ENCODE measurements at places on chromosomes 4 and X.

GRCh38 chr4:26574563-26574962 lies 9.3 kb upstream of the TBC1D19 start:
- no peak for DNase-seq

GRCh38 chrX:9786798-9787635 lies 788 bp downstream of the SHROOM2 start:
- DNase-seq: no peak

DNA sequence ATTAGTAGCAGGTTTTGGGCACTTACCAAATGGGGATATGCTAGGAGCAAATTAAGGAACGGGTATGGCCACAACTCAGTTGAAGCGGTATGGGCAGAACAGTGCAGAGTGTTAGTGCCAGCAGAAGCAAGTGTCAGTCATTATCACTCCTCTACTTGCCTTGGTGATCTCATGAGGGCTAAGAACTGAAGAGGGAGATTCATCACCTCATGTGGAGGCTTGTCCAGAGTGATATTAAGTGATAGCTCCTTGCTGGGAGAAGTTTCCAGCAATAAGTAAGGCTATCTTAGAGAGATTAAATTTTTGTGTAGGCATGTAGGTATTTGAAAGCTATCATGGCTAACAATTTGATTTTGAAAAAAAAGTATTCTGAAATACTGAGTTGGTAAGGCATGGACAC lies 615.4 kb upstream of the SMIM31 start:
- DNase-seq: no peak

DNA sequence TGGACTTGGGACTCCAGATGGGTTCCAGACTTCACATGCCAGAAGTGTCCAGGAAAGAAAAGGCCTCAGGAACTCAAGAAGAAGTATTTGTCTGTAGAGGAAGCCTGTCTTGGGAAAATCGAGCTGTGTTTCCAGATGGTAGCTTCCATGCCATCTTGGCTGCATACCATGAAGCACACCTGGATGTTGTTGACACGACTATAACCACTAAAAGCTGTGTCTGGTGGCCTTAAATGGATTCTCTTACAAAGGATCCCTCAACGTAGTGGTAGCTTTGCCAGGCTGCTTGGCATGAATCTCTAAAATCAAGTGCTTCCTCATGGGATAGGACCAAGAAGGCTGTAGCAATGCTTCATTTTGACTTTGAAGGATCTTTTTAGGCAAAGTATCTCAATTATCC lies 313.4 kb upstream of the BOD1L1 start:
- DNase-seq: no peak

GRCh38 chrX:153523269-153523668 lies 5.8 kb downstream of the ATP2B3 start:
- no peak for DNase-seq

DNA sequence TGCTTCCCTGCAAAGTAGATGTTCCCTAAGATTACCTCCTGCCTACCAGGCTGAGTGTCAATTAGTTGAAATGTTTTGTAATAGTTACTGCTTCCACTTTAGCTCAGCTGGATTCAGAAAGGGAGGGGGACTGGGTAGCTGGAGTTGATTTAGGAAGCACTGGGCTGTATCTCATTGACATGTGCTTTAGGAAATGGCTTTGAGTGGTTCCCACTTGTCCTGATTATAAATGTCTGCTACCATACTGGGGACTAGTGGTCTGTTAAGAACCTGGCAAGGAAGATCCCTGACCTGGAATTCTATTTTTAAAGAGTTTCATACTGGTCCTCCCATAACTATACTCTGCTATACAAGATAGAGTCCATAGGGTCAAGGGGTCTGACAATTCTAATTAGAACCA lies 363.9 kb upstream of the PPP1R2C start:
- DNase-seq: no peak

- DNase-seq: peak; percentile 36
These were observed 19.4 kb downstream of the RPS6KA6 start for GRCh38 chrX:84168574-84168973.

DNA sequence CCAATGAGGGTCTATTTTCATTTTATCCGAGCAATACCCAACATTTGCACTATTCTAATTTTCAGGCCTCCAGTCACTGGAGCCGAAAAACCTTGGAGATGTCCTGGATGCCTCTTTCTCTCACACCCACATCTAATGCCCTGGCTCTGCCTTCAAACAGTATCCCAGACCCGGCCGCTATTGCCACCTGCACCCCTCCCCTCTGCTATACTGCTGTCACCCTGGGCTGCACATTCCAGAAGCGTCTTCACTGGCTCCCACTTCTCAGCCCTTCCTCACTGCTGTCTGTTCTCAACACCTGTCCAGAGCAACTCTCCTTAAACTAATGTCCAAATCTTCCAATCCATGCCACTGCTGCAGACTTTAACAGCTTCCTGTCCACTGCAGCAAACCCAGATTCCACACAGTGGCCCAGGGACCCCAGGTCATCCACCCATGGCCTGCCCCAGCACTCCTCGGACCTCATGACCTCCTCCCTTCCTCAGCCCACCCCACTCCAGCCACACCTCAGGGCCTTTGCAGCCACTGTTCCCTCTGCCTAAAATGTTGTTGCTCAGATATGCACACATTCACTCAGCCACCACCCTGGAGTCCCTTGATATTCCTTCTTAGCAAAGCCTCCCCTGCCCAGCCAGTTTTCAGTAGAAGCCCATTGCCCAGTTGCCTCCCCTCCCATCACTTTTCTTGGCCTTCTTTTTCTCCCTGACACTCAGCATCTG lies 30.5 kb upstream of the PPP2R2C start:
- no peak for DNase-seq

DNA sequence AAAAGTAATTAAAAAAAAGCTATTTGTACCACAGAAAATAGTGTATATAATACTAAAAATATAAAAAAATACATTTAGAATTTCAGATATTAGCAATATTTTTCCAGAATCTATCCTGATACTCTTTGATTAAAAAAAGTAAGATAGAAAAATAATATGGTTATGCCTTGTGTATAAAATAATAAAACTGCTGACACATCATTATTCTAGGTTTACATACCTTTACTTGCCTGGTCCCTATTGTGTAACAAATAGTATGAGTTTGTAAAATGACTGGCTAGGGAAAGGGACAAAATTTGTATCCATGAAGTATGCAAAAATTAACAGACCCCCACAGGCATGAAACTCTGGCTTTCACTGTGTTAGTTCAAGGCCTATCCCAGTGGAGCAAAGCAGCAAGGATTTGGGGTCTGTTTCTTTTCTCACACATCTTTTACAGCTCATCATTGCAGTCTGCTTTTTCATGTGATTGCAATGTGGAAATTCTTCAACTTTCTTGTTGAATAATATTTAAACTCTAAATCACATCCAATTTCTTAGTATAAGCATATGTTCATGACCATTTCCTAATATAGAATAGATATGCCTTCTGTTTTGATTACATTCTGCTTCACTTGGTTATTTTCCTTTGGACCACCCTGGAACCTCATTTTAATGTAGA lies 136.7 kb upstream of the PCDH18 start:
- DNase-seq: peak; percentile 64

DNA sequence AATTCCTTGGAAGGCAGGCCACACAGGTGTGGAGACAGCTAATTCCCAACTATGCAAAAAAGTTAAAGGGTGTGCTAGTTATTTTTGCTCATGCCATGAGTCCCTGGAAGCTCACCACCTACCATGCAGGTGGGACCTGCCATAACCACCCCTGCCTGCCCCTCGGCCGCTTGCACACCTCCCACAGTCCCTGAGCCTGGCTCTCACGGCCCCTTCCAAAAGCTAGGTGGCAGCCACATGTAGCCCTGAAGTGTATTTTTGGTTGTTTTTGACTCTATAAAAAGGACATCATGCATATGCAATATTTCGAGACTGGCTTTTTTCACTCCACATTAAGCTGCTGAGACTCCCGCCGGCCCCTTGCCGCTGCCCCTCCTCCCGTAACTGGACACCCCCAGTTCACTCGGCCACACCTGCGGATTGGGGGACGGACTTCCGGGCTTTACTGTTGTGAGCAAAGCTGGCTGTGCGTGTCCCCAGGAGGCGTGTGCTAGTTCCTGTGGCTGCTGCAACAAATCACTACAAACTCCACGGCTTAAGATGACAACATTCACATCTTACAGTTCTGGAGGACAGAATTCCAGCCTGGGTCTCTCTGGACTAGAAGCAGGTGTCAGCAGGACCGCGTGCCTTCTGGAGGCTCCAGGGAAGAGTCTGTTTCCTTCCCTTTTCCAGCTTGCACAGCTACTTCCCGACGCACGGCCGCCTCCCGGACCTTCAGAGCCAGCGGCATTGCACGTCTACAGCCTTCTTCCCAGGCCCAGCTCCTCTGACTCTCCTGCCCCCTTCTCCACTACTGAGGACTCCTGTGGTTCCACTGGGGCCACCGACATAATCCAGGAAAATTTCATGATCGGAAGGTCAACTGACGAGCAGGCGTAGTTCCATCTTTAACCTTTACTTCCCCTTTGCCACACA lies 24.8 kb downstream of the ZFYVE28 start:
- no peak for DNase-seq

DNA sequence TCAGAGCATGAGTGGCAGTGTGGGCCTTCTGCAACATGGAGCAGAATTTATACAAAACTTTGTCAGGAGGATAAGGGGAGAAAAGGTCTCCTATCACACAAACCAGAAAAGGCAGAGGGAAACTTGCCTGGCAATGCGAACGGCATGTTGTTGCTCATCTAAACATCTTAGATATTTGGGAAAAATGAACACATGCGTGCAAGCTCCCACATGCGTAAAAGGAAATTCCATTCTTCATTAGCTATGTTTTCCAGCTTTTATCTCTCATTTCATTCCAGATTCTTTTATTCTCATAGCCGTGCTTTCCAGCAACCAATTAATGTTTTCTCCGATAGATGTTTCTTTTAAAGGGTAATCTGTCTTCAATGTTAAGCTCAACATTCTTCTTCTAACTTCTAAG lies 31.3 kb upstream of the GBA3 start:
- DNase-seq: peak; percentile 87

DNA sequence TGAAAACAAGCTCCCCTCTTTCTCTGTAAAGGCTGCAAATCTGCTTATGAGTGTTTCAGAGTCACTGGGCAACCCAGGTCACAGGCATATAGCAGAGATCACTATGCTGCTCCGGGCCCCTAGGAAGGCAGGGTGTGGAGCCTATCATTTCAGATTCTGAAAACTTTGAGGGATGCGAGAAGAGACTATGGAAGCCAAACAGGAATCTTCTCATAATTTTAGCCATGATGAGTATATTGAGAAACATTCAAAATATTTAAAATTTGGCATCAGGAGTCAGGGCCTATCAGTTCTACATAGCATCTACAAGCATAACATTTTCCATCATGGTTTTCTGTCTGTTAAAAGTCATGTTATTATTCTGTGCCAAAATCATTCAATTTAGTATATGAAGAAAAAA lies 61.7 kb upstream of the ATXN3L start:
- DNase-seq: peak; percentile 87

DNA sequence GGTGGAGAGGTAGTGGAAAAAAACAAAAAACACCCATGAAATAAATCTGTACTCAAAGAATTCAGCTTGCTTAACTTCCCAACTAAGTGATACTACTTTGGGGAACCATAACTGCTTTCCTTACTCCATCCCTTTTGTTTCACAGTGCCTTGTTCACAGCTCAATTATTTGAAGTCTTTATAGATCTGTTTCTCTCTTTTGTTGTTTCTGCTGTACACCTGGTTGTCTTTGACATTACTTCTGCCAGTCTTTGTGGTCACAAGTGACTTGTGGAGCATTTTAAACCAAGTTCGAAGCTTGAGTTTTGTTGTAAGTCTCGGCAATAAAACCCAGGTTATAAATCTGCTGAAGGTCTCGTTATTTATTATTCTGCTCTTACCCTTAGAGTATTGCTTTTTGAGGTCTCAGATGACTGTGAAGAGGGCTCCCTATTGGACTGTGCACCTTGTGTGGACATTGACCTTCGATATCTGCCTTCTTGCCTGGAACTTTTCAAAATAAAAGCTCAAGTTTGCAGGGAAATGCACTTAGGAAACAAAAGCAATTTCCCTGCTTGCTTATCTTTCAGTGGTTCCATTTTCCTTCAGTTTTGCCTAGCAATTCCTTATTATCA lies 59.8 kb downstream of the ANK2 start:
- no peak for DNase-seq

DNA sequence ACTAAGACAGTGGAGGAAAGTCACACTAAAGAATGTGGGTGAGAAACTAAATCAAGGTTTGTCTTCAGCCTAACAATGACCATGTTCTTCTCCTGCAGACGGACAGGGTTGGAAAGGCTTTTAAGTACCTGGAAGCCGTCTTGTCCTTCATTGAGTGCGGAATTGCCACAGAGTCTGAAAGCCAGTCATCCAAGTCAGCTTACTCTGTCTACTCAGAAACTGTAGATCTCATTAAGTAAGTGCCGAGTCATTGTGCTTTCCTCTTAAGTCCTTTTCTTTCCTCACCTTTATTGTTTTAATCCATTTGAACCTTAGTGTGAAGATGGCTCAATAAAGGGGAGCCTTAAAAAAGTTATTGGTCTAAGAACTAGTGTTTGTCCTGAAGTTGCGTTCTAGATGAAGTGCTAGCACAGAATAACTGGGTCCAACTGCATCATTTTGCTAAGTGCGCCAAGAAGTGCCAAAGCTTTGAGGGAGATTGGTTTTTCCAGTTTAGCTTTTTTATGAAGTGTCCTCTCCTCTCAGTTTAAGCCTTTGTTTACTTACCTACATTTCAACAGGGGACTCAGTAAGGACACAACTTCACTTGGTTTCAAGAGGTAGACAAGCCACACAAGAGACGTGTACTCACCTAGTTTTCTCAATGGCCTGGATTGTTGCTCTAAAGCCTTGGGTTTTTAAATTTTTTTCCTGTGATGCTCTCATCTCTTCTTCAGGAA lies 89.3 kb downstream of the KLHL8 start:
- DNase-seq: no peak

DNA sequence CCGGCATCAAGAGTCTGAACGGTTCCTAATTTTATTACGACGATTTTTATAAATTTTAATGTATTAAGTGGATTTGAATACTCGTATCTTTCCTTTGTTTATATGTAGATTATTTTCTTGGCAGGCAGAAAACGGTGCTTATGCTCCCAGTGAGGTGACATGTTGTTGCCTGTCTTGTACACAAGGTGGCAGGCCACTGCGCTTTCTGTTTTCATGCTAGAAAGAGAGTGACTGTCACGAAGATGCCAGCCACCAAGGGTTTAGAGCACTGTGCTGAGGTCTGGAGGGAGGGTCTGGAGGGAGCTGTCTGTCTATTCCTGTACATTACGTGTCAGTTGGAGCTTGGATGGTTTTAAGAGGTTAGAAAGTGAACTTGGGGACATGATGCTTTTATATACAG lies 87.7 kb downstream of the SHROOM2 start:
- DNase-seq: peak; percentile 29

DNA sequence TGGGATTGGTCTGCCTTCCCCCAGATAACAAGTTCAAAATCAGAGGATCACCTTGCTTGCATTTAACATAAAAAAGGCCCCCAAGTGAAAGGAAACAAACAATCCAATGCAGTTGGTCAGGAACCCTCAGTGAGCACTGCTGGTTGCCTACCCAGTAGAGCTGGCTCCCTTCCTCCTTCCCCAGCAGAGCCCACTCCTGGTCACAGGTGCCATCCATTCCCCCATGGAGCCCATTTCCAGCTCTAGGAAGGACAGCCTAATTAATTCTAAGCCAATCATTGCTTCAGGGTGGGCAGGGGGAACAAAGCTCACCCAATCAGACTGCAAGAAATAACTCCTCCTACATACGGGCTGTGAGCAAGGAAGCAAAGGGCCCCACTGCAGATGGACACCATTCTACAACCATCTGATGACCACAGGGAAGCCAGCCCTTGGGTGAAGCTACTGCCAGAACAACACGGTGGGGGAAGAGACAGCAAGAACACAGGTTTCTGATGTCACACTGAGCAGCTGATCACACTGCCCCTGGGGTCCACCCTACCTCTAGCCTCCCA lies 86.5 kb downstream of the SH3KBP1 start:
- DNase-seq: no peak
